ENCODE measurements at places on chromosomes 16 and 17. TPM values are rescaled to one million over a fixed set of nuclear protein-coding genes. Genes with fewer than 3 reads are reported as not detected.

DNA sequence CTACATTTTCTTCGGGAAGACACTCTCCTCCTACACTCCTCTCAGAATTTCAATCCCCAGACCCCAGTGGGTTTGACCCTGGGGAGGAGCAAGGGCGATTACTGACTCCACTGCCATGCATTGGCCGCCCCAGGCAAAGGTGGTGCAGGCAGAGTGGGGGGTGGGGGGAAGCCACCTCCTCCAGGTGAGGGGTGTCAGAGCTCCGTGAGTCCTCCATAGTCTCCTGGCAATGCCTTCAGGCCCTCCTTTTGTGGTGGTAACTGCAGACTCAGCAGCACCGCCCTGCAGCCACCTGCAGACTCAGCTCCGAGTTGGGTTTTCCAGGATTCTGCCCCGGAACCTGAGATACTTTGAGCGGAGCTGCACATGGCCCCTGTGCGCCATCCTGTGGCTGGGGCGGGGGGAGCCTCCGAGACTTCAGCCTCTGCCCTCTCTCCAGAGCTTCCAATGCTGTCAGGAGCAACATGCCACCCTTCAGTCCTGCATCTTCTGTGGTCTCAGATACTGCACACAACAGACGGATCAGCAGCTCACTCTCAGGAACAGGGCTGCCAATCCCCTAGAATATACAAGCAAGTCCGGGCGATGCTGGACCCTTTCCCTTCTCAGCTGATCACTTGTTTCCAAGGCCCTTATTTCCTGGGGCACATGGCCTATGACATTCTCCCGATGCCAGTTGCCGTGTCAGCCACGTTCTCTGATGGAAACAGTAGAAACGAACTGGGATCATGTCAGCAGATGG is 2.4 kb upstream of the SLC47A2 start:
- peaks cover 9% of the 10 kb centered on the region for H3K4me1 ChIP-seq
- no peak overlapping the region for H3K4me3 ChIP-seq
- no peaks in the 10 kb centered on the region for H3K27me3 ChIP-seq
- no peak overlapping the region for H3K27ac ChIP-seq
- no peaks in the 10 kb centered on the region for H3K36me3 ChIP-seq
- DNase-seq, result no peak

GRCh38 chr16:75288596-75289120 is 37.2 kb upstream of the BCAR1 start:
- no peak overlapping the region for H3K4me3 ChIP-seq
- no peaks in the 10 kb centered on the region for H3K27me3 ChIP-seq
- DNase-seq, result no peak
- H3K4me1 ChIP-seq, result peaks cover 2% of the 10 kb centered on the region
- no peaks in the 10 kb centered on the region for H3K36me3 ChIP-seq
- no peak overlapping the region for H3K27ac ChIP-seq

Gene PPL
- 6.9 TPM for total RNA-seq

Gene INCA1
- total RNA-seq, result 1.6 TPM

GRCh38 chr17:2043785-2044184 is 2.0 kb downstream of the OVCA2 start:
- DNase-seq, result no peak
- no peaks in the 10 kb centered on the region for H3K27me3 ChIP-seq
- no peak overlapping the region for H3K27ac ChIP-seq
- no peaks in the 10 kb centered on the region for H3K36me3 ChIP-seq

GRCh38 chr16:28189245-28189644 is 22.5 kb downstream of the XPO6 start:
- H3K4me3 ChIP-seq, result no peak overlapping the region
- H3K4me1 ChIP-seq, result peaks cover 11% of the 10 kb centered on the region
- no peaks in the 10 kb centered on the region for H3K27me3 ChIP-seq
- DNase-seq, result no peak
- H3K27ac ChIP-seq, result no peak overlapping the region

DNA sequence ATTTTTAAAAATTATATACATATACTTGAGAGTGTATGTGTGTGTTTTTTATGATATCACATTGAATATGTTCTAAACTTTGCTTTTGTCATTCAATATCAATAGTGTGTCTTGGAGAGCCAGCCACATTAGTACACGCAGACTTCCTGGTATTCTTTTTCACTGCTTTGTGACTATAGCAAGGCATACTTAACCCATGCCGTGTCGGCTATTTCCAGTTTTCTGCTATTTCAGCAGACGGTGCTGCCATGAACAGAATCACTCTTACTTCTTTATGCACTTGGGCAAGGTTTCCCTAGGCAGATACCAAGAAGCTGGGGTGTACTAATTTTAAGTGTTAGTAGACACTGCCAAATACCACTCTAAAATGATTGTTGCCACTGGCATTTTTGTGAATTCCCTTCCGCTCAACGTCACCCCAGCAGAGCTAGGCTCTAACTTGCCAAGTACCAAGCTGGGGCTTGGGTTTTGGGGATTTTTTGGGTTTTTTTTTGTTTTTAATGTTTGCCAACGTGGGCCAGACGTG is 134.9 kb downstream of the SOCS1 start:
- DNase-seq, result no peak
- no peaks in the 10 kb centered on the region for H3K4me1 ChIP-seq
- no peaks in the 10 kb centered on the region for H3K27me3 ChIP-seq
- no peak overlapping the region for H3K4me3 ChIP-seq

Gene SLC35B1
- total RNA-seq, result 32.9 TPM

GRCh38 chr16:82953517-82953916 is 326.7 kb downstream of the CDH13 start:
- H3K36me3 ChIP-seq, result no peaks in the 10 kb centered on the region
- no peak overlapping the region for H3K27ac ChIP-seq
- no peak overlapping the region for H3K4me3 ChIP-seq
- H3K4me1 ChIP-seq, result no peaks in the 10 kb centered on the region
- no peak for DNase-seq
- H3K27me3 ChIP-seq, result no peaks in the 10 kb centered on the region

DNA sequence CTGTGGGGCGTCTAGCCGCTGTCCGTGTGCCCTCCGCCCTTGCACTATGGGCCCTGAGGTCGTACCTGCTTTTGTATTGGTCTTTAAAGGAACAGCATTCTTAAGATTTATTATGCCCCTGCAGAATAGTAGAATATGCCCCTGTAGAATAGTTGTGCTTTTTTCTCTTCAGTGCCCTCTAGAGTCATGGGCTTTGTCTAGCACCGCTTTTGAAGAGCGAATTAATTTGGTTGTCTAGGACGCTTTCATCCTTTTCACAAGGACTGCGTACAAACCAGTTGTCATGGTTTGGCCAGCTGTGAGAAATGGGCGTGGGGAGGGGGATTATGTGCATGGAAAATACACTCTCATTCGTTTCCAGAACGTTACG is 621 bp downstream of the CEP95 start:
- H3K36me3 ChIP-seq, result no peaks in the 10 kb centered on the region
- no peak for DNase-seq
- H3K27me3 ChIP-seq, result no peaks in the 10 kb centered on the region
- H3K4me1 ChIP-seq, result peaks cover 4% of the 10 kb centered on the region
- H3K4me3 ChIP-seq, result peak overlapping the region; percentile 99
- peak overlapping the region; percentile 97 for H3K27ac ChIP-seq

Gene ADAMTS18
- total RNA-seq, result 0.75 TPM

GRCh38 chr17:5883775-5884665 is 186.2 kb upstream of the WSCD1 start:
- no peaks in the 10 kb centered on the region for H3K27me3 ChIP-seq
- H3K27ac ChIP-seq, result no peak overlapping the region
- no peak for DNase-seq
- H3K4me1 ChIP-seq, result no peaks in the 10 kb centered on the region

Gene SLC2A4
- total RNA-seq, result 2.3 TPM

Gene IGF2BP1
- 1.0 TPM for total RNA-seq

GRCh38 chr17:58521680-58522079 is 7.2 kb upstream of the MTMR4 start:
- H3K4me1 ChIP-seq, result peaks cover 5% of the 10 kb centered on the region
- H3K27me3 ChIP-seq, result no peaks in the 10 kb centered on the region
- H3K36me3 ChIP-seq, result no peaks in the 10 kb centered on the region
- H3K4me3 ChIP-seq, result no peak overlapping the region
- H3K27ac ChIP-seq, result no peak overlapping the region
- DNase-seq, result no peak

All from ovary (tissue), 10 donors.